ENCODE measurements at places on chromosomes 7 and 10.

- no peak for DNase-seq
Observed at GRCh38 chr7:50529093-50529862, 35.9 kb downstream of the DDC start.

- DNase-seq: no peak
Observed at GRCh38 chr7:140237390-140237789, 60.6 kb upstream of the KDM7A start.

GRCh38 chr7:45085619-45086200 is 3.1 kb downstream of the NACAD start:
- DNase-seq: no peak

DNA sequence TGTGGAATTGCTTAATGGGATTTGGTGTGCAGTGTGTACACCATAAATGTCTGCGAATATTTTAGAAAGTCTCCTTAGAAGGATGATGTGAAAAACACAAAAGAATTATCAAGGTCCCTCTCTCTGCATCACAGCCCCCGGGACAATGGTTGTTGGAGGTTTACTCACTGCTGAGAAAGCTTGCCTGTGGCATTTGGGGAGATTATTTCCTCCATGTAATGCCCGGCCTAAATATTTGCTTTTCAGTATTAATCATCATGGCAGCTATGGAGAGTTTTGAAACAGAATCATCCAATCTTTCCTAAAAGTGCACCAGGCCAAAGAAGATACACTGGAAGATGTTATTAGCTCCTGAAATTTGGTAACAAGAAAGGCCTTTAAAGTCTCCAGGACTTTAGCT is 113.8 kb upstream of the ADCY1 start:
- DNase-seq: no peak

DNA sequence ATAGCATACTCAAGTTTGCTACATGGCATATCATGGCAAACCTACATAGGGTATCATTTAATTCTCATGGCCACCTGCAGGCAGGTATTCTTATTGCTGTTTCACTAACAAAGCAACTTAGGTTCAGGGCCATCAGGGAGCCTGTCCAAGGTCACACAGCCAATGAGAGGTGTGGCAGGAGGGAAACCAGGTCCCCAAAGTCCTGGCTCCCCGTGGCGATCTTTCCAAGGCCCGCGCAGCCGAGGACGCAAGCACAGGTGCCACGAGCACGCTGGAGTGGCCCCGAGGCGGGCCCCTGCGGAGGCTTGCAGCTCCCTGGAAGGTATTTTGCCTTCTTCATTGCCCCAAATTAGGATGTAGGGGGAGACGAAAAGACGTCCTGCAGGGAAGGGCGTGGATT is 20.8 kb downstream of the PRKAG2 start:
- DNase-seq: no peak

DNA sequence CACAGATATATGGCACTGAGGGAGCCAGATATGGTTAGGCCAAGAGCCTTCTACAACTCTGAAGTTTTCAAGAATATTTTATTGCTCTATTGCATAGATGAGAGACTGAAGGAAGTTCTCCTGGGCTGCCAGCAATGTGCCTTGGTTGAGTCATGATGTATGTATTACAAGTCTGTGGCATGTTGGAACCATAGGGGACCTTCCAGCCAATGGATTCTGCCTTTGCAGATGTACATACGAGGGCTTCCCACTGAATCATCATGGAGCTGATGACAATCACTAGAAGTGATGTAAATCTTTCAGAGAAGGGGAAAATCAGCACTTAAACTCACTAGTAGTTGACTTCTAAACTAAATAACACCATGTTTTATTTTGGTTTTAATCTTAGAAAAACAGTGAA is 419.5 kb downstream of the PHTF2 start:
- DNase-seq: no peak

GRCh38 chr10:101031128-101031795 is at the start of the genes PDZD7 and SFXN3:
PDZD7 (minus strand) TSS chr10:101031129; CDS start chr10:101030219, 910 bp downstream.
SFXN3 (plus strand) TSS chr10:101031234; CDS start chr10:101034695, 3,461 bp downstream.
- DNase-seq: peak; percentile 94

DNA sequence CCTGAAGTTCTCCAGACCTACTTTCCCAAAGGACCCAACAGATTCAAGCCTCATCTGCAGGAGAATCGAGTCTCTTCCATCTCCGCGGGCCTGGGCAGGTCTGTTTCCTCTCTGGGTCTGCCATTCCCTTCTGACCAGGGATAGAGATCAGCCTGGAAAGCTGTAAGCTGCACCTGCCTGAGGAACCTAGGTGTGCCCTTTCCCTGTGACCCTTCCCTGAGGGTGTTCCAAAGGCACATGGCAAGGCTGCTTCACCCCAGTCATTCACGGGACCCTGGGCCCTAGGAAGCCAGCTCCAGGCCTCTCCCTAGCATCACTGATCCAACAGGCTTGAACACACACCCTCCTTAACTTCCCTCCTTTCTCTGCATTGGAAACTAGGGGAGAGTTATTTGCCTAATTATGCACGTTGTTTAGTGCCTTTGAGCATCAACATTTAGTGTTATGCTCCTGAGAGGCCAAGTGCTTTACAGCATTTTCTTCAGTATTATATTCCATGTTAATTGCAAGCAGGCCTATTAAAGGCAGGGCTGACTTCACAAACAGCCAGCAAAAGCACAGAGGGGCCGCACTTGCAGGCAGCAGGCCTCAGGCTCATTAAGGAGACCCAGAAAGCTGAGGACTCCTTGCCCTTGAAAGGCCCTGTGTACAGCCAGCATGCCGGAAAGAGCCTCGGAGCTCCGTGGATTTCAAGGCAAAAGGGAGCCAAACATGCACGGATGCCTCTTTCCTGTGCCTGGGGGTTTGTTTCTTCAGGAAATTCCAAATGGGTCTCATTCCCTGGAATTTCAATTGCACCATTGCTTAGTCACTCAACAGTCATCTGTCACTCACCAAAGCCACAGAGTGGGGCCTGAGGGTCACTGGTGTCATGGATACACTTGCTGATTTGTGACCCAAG is 91.0 kb upstream of the FAM20C start:
- DNase-seq: no peak

GRCh38 chr7:38220452-38220851 is 42.4 kb downstream of the STARD3NL start:
- DNase-seq: no peak

GRCh38 chr10:103054621-103055020 is 136.5 kb downstream of the CNNM2 start:
- no peak for DNase-seq

DNA sequence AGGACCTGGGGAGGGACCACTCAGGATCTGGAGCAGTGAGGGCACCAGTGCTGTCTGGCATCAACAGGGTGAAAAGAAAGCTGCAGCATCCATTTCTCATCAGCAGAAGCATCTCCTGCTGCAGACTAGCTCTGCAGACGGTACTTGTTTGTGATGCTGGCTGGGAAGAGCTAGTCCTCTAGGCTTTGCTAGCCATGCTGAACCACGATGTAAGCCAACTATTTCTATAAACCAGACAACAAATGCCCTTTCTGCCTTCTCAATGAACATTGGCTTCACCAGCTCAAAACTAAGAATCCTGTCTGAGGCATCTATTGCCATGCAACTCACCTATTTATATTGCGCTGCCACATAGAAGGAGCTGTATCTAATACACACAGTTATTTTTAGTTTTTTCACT is 65.6 kb downstream of the CTTNBP2 start:
- DNase-seq: no peak

DNA sequence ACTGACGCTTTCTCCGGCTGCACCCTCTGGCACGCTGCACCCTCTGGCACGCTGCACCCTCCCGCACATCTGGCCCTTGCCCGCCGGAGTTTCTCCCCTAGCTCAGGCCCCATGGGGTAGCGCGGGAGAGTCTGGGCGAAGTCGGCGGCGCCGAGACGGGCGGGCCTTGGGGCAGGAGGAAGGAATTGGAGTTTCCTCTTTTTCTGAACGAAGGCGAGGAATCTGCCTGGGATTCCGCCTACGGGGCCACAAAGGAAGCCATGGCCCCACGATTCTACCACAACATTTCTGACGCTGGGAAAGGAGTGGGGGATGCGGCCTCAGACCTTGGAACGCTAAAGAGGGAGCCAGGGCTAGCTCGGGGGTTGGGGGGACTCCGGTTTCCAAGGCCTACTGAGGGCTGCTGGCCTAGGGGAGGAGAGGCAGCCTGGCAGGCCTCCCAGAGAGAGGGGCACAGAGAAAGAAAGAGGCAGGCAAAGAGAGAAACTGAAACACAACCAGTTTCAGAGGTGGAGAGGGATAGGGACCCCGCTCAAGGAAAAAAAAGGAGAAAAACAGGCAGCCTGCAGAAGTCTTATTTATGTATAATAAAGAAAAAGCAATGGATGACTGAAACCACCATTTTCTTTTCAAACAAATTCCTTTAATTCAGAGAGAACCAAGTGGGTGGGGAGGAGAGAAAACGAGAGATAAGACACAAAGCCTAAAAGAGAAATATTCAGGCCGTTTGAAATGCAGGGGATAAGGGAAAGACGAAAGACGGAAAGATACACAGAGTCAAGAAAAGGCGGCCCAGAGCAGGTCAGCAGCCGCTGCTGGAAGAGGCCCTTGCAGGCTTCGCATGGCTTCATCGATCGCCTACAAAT is 4.3 kb downstream of the TLX1 start:
- no peak for DNase-seq

DNA sequence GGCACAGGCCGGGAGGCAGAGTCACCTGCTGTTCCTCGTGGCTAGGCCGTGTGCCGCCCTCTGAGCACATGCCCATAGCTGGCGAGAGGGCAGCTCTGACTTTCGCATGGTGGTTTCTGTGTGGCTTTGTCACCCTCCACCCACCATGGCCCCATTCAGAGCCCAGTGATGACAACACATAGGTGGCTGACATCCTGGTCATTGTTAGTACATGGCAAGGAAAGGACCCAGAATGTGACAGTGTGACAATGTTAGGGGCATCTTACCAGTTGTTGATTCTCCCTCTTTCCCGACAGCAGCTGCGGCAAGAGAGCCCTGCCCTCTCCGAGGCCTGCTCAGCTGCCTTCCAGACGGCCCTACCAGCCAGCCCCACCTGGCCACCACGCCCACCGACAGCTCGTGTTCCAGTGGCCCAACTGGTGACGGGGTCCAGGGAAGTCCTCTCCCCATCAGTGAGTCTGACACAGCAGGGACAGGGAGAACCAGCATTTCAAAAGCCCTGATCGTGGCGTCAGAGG is 52.2 kb downstream of the ZNF467 start:
- DNase-seq: no peak

- DNase-seq: no peak
Observed at GRCh38 chr10:33084453-33084852, 126.4 kb upstream of the ITGB1 start.

DNA sequence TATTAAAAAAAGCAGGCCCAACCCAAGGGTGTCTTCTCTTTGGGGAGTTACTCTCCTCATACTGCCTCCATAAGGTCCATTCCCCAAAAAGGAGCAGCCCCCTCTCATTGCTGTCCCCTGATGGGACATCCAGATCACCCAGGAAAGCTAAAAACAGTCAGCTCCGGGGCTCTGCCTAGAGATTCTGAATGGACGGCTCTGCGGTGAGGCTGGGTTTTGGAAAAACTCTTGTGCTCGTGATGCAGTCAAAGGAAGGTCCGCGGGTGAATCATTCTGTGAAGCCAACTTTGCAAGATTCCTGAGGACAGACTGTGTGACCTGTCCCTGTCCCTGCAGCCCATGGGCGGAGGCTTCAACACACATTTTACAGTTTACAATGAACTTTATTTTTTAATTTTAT is 351.5 kb downstream of the TYW1 start:
- no peak for DNase-seq

GRCh38 chr10:116069856-116070255 is 203.2 kb downstream of the GFRA1 start:
- no peak for DNase-seq

DNA sequence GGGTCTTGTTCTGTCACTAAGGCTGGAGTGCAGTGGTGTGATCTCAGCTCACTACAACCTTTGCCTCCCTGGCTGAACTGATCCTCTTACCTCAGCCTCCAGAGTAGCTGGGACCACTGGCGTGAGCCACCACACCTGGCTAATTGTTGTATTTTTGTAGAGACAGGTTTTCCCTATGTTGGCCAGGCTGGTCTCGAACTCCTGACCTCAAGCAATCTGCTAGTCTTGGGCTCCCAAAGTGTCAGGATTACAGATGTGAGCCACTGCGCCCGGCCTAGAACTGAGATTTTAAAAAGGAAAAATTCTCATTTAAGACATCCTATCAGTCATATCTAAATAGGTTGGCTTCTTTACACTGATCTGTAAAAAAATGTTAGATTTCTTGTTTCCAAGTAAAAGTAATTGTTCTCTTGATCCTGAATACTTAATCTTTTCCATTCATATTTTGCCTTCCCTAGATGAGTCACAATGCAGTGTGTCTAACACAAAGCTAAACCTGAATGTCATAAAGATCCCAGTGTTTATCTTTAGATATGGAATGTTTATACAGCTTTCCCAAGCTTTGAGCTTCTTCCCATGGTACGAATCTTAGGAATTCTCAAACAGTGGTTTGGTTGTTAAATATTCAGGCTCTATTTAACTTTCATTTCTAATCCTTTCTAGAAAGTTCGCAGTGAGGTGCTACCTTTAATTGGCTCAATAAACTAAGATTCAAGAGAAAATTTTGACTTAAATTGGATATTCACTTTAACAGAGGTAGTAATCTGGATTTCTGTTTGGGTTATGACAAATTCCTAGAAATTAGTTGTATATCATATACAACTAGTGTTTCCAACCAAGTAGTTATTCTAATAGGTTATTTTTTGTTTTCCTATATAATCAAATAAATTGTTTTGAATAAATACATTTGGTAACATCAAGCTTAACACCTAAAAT is 12.1 kb upstream of the LAMB1 start:
- DNase-seq: no peak

DNA sequence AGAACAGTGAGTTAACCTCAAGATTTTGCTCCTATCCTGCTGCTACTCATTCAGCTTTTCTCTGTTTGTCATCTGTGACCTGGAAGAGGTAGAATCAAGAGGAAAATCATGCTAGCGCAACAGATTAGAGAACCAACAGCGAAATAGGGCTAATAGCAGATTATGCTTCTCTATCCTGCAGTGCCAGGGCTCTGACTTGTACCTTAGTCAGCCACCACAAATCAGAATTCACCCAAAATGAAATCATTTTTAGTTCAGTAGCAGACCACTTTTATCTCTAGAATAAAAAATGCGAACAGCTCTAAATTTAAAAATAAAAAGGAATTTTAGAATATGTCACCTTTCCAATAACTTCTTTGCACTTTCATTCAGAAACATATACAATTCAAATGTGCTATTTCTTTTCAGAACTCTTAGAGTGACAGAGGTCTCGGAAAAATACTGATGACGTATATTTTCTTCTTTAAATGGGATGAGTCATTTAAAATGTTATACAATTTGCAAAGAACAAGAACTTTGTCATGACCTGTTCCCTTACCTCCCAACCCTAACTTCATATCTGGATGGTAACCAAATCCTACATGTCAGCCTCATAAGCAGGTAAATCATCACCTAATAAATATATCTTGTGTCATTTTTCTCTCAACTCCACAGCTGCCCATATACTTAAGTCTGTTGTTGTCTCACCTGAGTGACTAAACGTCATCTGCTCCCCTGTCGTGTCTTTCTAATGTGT is 896.4 kb downstream of the PCDH15 start:
- no peak for DNase-seq

- DNase-seq: no peak
Observed at GRCh38 chr7:26865094-26865388, 651 bp upstream of the SKAP2 start.
